ENCODE measurements at places on chromosomes 16 and 17. TPM values are rescaled to one million over a fixed set of nuclear protein-coding genes. Genes with fewer than 3 reads are reported as not detected.

KIFC3 gene
- 1.3 TPM for total RNA-seq

RAB11FIP4 gene
- total RNA-seq = 35.0 TPM

- H3K27ac ChIP-seq = no peak overlapping the region
- H3K27me3 ChIP-seq = peaks cover 18% of the 10 kb centered on the region
- no peaks in the 10 kb centered on the region for H3K4me1 ChIP-seq
- no peaks in the 10 kb centered on the region for H3K36me3 ChIP-seq
- H3K4me3 ChIP-seq = no peak overlapping the region
Observed at GRCh38 chr16:23026784-23027362, 122.4 kb downstream of the USP31 start.

- H3K4me1 ChIP-seq = peaks cover 6% of the 10 kb centered on the region
- peaks cover 1% of the 10 kb centered on the region for H3K27me3 ChIP-seq
- no peak overlapping the region for H3K27ac ChIP-seq
- no peaks in the 10 kb centered on the region for H3K36me3 ChIP-seq
Observed at GRCh38 chr17:71917715-71918114, 203.1 kb upstream of the SOX9 start.

GRCh38 chr16:60608971-60609370 lies 1427.3 kb downstream of the CDH8 start:
- H3K27me3 ChIP-seq = no peaks in the 10 kb centered on the region
- no peaks in the 10 kb centered on the region for H3K4me1 ChIP-seq
- H3K27ac ChIP-seq = no peak overlapping the region

All from activated CD4-positive, alpha-beta memory T cell treated with anti-CD3 and anti-CD28 coated beads for 36 hours (primary cell).